ENCODE measurements at places on chromosomes 3 and 15. TPM values are rescaled to one million over a fixed set of nuclear protein-coding genes. Genes with fewer than 3 reads are reported as not detected.

GRCh38 chr3:157089455-157090221 lies 70.3 kb downstream of the CCNL1 start:
- peak; percentile 13 for DNase-seq

DNA sequence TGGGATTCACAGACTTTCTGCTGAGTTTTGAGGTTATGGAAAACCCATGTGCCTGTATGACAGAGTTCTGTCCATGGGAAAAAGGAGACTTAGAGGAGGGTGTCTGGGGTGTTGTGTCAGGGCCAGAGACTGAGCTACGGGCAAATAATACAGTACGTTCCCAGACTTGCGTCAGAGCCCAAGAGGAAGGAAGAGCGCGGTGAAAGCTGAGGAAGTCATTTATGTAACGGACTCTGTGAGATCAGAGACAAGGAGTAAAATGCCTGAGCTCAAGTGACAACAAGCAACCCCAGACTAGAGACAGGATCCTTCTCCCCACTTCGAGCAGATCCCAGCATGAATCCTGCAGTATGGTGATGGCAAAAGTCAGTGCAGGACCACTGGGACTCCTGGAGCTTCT lies 368.6 kb upstream of the MCTP2 start:
- DNase-seq: no peak

DNA sequence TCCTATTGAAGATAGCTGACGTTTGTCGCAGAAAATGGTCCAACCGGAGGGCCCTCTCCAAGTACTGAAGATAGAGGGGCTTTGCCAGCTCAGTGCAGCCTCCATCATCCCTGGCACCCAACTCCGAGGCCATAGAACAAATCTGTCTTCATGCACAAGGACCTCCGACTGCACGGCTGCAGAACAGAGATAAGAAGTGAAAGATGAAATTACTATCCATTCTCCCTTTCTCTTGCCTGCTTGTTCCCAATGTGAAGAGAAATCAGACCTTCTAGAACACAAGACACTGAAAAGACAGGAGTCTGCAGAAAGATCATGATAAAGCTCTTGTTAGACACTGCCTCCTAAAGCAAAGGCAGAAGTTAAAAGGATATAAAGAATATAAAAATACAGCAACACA lies 19.9 kb downstream of the INO80 start:
- no peak for DNase-seq

GRCh38 chr3:195583831-195584542 lies at the start of gene APOD:
TSS of gene APOD (minus strand) at chr3:195583940. CDS start at chr3:195579461, 4,479 bp downstream.
- DNase-seq: no peak

GRCh38 chr3:33277193-33277882 lies at the start of gene FBXL2:
TSS of gene FBXL2 (plus strand) at chr3:33277442. CDS start at chr3:33277513, 71 bp downstream.
- DNase-seq: no peak

DNA sequence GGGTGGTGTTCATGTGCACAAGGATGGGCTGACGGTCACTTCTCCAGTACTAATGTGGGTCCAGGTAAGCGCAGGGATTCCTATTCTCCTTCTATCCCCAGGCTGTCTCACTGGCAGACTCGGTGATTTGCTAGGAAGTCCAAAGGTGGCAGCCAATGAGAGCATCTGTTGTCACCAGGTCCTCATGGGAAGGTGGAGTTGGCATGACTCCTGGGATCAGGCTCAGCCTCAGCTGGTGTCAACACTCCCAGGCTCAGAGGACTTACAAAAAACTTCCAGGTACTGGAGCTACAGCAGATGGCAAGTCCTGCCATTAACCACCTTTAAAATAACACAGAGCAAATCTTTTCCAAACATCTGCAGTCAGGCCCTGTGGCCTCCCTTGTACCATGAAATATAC lies 13.8 kb downstream of the XYLB start:
- DNase-seq: no peak

DNA sequence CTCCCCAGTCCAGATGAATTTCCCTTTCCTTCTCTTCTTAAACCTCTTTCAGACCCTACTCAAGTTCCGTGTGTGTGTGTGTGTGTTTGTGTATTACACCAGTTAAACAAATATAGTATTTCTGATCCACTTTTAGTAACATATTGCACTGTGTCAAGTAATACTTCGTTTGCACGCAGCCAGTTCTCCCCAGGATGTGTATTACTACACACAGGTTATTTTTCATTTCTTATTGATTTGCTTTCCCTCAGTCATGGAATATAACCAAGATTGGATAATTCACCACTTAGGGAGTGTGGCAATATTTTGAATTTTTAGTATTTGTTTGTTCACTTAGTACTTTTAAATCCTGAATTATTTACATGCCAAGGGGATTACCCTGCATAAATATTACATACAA lies 667.0 kb downstream of the NR2F2 start:
- no peak for DNase-seq

- no peak for DNase-seq
Measured at GRCh38 chr15:68191555-68191954, 13.6 kb downstream of the CALML4 start.

GRCh38 chr15:89978914-89979313 lies 22.2 kb upstream of the ZNF710 start:
- DNase-seq: no peak

GRCh38 chr15:77784361-77785292 lies 151.9 kb upstream of the LINGO1 start:
- DNase-seq: no peak

GRCh38 chr3:117692416-117692995 lies 982.9 kb downstream of the TUSC7 start:
- DNase-seq: no peak

GRCh38 chr3:16386561-16386960 lies 121.5 kb downstream of the OXNAD1 start:
- DNase-seq: no peak

DNA sequence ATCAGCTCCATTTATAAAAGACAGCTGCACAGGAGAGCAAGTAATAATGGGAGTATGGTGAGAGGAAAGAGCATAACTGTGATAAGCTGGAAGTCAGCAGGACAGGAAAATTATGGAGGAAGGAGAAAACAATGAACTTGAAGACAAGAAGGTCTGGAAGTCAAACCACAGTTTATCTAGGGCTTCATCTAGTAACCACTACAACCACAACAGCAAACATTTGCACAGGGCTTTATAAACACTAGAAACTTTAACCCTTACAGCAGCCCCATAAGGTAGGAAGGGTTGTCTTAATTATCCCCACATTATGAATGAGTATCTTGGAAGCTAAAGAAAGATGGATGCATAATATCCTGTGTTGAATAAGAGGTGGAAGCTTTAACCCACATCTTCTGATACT lies 820.8 kb downstream of the IGSF11 start:
- no peak for DNase-seq

- DNase-seq: no peak
Measured at GRCh38 chr3:64329037-64329436, 103.8 kb upstream of the PRICKLE2 start.

DNA sequence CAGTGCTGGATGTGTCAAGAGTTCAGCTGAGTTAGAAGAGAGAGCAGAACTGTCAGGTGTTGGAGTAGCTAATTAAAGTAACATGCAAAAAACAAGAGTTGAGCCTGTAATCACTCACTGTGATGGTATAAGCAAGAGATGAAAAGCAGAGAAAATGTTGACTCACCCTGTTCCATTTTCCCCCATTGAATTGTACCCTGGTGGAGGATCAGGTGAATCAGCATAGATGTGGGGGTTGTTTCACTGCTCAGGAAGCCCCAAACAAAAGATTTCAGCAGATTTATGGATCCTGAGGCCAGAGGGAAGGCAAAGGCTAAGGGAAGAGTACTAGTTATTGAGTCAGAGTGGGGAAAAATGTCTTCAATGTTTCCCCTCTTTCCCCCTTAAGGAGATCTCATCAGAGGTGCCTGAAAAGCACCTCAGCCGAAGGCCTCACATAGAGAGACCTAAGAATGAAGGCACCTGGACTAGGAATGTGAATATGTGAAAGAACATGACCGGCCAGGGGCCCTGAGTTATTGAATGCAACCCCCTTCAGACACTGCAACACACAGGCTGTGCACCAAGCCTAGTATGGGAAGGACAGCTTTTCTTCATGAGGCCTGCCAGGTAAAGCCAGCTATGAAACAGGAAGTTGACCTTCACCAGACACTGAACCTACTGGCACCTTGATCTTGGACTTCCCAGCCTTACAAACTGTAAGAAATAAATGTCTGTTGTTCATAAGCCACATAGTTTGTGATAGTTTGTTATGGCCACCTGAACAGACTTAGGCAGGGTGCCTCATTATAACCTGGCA lies 90.1 kb downstream of the TMCO5A start:
- no peak for DNase-seq

DNA sequence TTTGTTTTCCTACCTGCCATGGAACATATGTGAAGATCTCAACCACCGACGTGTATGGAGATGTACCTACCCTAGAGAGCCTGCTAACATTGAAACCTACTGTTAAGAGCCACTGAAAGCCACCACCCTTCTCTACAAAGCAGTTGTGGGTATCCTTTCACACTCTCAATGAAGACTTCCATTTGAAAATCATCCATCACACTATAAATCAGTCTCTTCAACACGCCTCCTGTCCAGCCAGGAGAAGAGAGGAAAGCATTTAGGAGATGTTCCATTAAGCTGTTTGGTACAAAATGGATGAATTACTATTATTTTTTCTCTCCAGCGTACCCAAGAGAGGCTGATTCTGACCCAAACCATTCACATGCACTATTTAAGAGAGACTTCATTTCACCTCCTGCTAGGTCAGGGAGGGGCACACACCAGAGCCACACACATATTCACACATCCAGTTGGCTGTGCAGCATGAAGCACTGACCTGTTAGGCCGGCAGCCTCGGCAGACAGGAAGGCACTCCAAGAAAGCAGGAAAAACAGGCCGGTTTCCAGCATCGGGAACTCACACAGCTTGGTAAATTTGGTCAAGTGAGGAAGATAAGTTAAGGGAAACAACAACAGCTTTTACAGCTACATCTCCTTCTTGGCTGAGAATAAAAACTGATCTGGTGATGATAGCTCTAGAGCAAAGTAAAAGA lies 274.5 kb downstream of the SLC9A9 start:
- no peak for DNase-seq

GRCh38 chr3:158463556-158463955 lies 107.4 kb upstream of the MLF1 start:
- no peak for DNase-seq

The TRAT1 gene
- 9.3 TPM for total RNA-seq

The CDHR4 gene
- total RNA-seq: not detected

The DNAH1 gene
- total RNA-seq: 6.4 TPM

The SOX14 gene
- total RNA-seq: not detected

The ZNF385D gene
- total RNA-seq: not detected

The ADIPOQ gene
- total RNA-seq: not detected

The C3orf20 gene
- total RNA-seq: 0.14 TPM

The ZIC4 gene
- not detected for total RNA-seq

The C3orf38 gene
- 23.8 TPM for total RNA-seq

The GPR62 gene
- not detected for total RNA-seq

Measured in activated T-cell treated with anti-CD3 and anti-CD28 coated beads, Interleukin-2, amount 50 U/mL, for 4 hours (primary cell).